Astrocyte of the spinal cord (primary cell): ENCODE measurements at places on chromosomes 2 and 18.

- DNase-seq, result peak; percentile 46
These were observed 979.2 kb downstream of the CNTNAP5 start for GRCh38 chr2:125004106-125004800.

DNA sequence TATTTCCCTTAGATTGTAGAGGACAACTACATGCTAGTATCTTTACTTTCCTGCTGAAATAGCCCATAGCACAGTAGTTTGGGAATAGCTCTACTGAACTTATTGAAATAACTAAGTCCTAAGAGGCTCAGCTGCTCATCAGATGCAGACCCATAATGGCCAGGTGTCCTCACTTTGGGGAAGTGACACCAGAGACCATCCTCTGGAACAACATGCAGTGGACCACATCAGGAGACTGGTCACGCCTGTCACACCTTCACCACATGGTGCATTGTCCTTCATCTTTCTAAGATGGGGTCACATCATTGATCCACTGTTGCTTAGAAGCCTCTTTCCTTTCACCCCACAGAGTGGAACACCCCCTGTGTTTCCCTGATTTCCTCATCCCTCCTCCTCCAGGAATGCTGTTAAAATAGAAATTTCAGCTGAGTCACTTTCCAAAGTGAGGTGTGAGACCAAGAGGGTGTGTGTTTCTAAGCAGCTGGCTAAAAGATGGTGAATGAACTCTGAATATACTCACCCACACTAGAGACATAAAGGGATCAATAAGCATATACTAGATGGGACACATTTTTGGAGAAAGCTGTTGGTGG lies 215.2 kb upstream of the LRRTM1 start:
- DNase-seq, result no peak

DNA sequence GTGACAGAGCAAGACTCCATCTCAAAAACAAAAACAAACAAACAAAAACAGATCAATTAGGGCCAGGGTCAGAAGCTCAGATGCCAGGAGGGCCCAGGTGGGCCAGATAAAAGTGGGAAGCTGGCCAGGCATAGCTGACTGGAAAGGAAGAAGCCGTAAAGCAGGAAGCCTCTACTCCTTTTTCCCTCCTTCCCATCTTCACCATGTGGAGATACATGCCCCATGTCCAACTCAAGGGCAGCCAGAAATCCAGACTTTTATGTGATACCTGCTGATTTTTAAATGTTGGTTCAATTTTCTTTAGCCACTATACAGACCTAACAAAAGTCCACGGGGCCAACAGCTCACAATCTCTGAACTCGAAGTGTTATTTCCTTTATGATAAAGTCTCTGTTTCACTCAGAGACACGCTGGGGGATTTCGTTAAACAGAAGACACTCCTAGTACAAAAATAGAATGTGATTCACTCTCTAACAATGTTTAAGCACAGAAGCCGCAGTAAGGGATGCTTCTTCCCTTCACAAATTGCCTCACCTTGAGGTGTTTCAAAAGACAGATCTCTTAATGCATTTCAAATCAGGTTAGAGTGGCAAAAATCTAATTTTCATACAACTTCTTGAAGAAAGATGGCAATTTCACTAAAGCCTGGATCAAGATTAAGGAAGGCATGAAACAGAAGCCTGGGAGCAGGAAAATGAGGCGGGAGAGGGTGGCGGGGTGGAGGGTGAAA lies 14.0 kb downstream of the TMEM247 start:
- peak; percentile 60 for DNase-seq

DNA sequence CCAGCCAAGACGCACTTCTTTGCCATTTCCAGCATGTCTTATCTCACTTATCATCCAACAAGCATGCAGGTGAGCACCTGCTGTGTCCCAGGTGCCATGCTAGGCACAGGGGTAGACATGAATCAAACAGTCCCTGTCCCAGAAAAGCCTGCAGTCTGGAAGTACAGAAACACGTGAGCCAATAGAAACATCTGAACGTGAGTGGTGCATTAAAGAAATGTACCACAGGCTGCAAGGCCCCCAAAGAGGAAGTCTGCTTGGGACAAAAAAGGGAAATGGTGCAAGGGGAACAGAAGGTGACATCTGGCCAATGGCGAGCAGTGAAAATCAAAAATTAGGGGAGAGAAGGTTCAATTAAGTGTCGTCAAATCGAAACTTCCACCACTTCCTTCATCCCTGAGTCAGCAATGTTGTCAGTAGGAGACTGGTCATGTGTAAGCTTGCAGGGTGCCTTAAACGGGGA lies 17.6 kb upstream of the TMEM247 start:
- DNase-seq, result no peak

GRCh38 chr2:166384774-166385173 lies 9.0 kb upstream of the SCN9A start:
- DNase-seq, result peak; percentile 46
